Mesenteric fat pad (tissue), 1 donor: ENCODE measurements at places on chromosomes 4 and X.
A peak's percentile ranks its signal among the peaks of the same experiment; 100 is the strongest.

- DNase-seq, result peak; percentile 28
These were observed 47.0 kb downstream of the EVC start for GRCh38 chr4:5757954-5758353.

- no peak for DNase-seq
These were observed 252.0 kb downstream of the FRMPD4 start for GRCh38 chrX:12390301-12390700.

DNA sequence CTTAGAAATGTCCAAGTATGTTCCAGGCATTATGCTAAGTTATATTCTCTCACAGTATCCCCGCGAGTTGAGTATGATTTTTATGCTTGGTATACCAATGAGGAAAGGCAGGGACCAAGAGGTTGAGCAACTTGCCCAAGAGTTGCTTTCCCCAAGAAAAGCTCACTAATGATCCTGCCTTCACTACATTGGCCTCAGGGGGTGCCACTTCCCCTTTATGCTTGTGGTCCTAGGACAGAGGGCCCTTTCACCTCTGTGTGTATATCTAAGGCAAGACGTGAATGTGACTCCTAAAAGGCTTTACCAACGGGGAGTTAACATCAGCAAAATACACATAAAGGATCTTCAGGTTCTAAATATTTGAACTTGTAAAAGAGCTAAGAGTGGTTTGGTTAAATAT lies 164.4 kb upstream of the CPEB2 start:
- DNase-seq, result no peak

DNA sequence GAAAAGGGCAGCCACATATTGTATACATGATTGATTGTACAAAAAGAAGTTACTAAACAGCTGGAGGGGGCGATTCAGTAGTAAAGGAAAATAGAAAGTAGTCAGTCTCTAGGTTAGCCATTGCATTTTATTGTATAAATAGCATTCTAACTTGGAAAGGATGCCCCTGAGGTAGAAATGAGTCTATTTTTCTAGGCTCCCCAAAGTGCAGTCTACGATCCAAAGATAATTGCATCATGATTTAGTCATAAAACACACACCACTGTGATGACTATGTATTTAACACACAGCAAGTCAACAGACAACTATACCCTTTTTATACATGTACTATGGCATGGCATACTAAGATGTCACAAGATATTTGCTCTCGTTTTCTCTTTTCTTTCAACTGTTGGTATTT lies 204.9 kb downstream of the APBB2 start:
- DNase-seq, result no peak

DNA sequence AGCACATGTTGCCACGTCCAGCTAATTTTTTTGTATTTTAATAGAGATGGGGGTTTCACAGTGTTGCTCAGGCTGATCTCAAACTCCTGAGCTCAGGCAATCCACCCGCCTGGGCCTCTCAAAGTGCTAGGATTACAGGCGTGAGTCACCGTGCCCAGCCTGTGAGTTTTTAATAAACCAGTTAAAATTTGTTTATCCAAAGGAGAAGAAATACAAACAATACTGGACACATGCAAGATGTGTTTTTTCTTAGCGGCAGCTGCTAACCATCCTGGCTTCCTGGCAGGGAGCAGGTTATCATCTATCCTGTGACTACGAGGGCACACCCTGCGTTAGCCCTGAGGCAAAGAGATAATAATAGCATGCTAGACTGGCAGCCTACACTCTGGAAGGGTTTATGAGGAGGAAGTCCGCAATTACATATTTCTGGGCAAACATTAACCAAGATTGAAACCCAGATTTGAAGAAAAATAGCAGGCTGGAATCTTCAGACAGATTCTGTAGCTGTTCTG lies 191.4 kb downstream of the SPRY1 start:
- no peak for DNase-seq

GRCh38 chr4:149183638-149184037 lies 632.0 kb downstream of the IQCM start:
- DNase-seq, result no peak

DNA sequence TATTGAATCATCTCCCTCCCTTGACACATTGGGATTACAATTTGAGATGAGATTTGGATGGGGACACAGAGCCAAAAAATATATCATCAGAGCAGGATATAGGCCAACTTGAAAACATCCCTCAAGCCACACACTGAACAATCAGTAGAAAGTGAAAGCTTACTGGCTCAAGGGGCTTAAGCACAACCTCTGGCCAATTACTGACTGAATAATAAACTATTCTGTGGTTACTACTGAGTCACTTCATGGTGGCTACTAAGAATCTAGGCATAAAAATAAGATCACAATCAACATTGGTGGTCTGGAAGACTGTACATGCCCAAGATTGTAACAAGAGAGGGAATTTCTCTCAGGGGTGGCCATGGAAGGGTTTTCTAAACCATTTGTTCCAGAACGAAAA lies 27.4 kb upstream of the GPR174 start:
- DNase-seq, result no peak

- no peak for DNase-seq
These were observed 372.0 kb upstream of the GATB start for GRCh38 chr4:152132776-152133175.
